Activated T-helper 1 cell treated with anti-CD3 and anti-CD28 coated beads, Interleukin-2, amount 50 U/mL, for 16 hours (primary cell): ENCODE measurements at places on chromosomes 6 and 20.

DNA sequence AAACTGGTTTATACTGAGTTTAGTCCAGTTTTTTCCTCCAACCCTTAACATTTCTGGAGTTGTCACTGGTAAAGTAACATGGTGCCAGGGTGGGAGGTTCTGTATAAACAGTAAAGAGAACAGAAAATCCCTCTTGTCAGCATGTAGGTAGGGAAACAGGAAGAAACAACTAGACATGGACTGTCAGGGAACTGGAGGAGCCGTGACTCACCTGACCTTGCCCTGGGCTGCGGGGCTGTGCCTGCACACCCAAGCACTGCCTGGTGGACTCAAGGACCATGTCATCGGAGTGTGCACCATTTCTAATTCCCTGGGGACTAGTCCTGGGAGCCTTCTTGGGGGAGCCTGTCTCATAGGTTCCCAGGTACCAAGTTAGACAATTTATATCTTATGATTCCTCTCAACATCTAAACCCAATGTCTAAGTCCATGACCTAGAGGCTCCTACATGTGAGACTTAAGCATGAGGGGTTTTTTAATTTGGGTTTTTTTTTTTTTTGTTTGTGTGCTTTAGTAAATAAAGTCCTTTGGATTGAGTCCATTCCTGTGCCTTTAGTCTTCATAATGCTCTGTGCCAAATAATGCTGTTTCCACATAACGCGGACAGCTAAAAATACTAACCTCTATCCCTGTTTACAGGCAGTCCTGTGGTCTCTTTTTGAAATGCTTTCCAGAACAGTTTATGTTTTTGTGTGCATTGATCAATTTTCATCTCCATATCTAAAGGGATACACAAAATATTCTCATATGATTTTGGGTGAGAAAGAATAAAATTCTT, 136.9 kb upstream of the SUPT3H start:
- no peak for DNase-seq

- no peak for DNase-seq
These were observed 251.0 kb downstream of the SAMD5 start for GRCh38 chr6:147759536-147759935.

DNA sequence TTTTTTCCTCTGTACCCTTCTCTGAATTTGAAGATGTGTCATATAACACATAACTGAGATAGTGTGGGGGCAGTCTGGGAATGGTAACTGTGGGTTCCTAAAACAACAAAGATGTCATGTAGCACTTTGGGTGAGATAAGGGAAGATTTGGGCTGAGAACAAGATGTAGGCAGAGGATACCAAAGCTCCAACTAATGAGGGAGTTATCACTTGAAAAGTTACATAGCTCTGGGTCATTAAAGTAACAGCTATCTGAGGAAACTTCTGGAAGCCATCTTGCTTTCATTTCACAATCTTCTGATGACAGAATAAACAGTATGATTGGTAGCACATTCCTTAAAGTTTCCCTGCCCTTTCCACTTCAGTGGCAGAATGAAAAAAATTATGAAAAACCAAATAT, 255.4 kb downstream of the TBX18 start:
- DNase-seq, result no peak

GRCh38 chr6:145756170-145756662, 20.9 kb upstream of the EPM2A start:
- DNase-seq, result no peak

- no peak for DNase-seq
These were observed 7.9 kb upstream of the GMNN start for GRCh38 chr6:24766680-24767462.

GRCh38 chr6:36242161-36242560, 27.7 kb upstream of the PNPLA1 start:
- DNase-seq, result no peak

GRCh38 chr20:50980071-50980681, 21.6 kb downstream of the MOCS3 start:
- DNase-seq, result no peak

GRCh38 chr6:9537381-9537780, 877.5 kb downstream of the TFAP2A start:
- DNase-seq, result no peak

DNA sequence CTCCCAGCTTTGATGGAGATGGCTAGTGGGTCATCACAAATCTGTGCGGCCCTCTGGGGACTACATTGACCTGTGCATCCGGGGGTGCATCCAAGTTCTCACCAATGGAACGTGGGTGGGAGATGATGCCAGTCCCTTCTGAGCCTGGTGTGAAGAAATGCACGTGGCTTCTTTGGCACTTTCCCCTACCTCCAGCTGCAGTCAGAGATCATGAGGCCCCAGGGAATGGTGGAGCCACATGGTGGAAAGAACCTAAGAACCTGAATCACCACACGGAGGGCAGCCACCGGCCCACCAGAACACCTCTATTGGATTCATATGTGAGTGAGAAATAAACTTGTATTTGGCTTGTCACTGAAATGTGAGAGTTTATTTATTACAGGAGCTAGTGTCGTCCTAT, 9.9 kb upstream of the CDKN1A start:
- no peak for DNase-seq

DNA sequence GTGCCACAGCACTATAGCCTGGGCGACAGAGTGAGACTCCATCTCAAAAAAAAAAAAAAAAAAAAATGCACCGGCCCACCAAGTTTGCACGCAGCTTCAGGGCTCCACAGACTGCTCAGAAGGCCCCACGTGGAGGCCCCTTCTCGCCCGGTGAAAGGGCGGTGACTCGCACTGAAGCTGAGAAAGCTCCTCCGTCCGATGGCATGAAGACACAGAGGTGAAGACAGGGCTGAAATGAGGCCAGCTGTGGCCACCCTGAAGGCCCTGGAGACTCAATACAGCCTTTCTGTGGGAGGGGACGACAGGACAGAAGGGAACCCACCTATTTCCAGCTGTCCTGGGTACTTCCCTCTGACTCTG, 84.0 kb downstream of the PTPN1 start:
- DNase-seq, result no peak

DNA sequence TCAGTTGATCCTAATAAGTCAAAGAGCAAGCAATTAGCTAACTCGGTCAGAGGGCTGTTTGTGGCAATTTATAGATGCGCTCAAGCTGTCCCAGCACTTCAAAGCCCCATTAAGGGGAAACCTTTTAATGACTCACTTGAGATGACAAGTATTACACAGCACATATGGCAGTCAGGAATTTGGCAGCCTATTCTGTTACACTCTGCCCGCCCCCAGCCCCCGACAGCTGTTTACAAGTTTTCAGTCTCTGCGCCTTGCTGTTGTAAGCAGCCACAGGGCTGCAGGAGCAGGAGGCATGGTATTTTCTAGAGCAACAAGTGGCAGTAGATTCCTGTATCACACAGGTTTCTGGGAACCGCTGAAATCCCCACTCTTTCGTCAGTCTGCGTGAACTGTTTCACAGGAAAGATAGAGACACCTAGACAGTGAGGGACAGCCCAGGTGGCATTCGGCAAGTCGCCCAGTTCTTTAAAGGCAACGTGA, 263.0 kb downstream of the FOXC1 start:
- DNase-seq, result no peak
